Esophagus squamous epithelium (tissue), 5 donors: ENCODE measurements at places on chromosomes 3 and 15.

DNA sequence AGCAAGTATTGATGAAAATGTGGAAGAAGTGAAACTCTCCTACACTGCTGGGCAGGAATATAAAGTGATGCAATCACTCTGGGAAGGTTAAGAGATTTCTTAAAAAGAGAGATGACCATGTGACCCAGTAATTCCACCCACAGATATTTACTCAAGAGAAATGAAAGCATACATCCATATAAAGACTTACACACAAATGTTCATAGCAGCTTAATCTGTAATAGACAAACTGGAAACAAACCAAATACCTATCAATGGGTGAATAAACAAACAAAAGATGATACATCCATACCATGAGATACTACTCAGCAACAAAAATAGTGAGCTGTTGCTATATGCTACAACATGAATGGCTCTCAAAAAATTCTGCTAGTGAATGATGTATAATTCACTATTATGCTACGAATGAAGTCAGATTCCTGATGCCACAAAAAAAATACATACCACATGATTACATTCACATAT lies 463.3 kb downstream of the MAGI1 start:
- no peak for DNase-seq

DNA sequence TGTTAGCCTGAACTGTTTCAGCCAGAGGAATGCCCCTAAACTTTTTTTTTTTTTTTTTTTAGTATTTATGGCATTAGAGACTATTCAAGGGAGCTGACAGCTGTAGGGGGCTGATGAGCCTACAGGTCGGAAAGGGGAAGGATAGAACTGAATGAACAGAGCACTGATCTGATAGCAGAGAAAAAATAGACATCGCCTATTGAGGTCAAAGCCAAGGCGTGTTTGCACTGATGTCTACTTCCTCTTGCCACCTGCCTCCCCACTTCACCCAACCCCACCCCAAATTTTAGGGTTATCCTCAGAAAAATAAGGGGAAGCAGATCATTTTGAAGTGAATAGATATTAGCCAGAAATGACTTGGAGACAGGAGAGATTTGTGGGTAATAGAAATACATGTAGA lies 3.0 kb upstream of the ZMAT3 start:
- DNase-seq: no peak

GRCh38 chr3:59990915-59991314 lies 941.1 kb upstream of the CFAP20DC start:
- DNase-seq: no peak

DNA sequence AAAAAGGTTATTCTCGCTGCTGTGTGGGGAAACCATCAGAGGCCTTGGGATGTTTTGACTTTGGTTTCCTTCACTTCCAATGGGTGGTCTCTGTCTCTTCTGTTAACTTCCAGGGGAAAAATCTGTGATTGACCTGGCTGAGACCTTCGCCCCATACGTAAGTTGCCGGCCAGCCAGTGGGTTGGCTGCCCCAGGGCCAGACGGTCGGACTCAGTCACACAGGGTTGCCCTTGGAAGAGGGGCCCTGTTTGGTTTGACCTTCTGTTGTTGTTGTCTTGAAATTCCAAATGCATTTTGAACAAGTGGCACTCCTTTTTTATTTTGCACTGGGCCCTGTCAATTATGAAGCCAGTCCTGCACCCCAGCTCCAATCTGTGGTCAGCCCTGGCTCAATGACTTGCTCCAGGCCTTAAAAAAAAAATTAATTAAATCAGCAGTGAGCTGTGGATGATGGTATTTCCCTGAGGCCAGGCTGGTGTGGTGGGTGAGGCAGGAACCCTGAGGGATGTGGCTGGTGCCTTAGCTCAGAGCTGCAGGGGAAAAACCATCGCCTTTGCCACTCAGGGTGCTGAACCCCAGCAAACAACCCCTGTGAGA lies 4.5 kb downstream of the FAM107A start:
- no peak for DNase-seq

DNA sequence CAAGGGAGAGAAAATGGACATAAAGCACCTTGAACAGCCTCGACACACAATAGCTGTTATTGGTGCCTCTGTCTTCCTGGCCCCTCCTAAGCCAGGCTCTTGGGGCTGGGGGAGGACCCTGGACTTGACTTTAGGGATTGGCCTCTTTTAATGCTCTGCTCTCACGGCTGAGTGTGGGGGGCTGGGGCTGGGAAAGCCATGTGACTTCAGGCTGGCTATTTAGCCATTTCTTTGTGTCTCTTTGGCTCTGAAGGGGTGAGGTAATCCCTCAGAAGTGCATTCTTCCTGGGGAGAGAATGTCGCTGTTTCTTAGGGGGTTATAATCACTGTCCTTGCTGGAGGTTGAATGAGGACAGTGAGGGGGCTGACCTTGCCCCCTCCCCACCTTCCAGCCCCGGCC lies 26.2 kb downstream of the MAGEF1 start:
- no peak for DNase-seq

DNA sequence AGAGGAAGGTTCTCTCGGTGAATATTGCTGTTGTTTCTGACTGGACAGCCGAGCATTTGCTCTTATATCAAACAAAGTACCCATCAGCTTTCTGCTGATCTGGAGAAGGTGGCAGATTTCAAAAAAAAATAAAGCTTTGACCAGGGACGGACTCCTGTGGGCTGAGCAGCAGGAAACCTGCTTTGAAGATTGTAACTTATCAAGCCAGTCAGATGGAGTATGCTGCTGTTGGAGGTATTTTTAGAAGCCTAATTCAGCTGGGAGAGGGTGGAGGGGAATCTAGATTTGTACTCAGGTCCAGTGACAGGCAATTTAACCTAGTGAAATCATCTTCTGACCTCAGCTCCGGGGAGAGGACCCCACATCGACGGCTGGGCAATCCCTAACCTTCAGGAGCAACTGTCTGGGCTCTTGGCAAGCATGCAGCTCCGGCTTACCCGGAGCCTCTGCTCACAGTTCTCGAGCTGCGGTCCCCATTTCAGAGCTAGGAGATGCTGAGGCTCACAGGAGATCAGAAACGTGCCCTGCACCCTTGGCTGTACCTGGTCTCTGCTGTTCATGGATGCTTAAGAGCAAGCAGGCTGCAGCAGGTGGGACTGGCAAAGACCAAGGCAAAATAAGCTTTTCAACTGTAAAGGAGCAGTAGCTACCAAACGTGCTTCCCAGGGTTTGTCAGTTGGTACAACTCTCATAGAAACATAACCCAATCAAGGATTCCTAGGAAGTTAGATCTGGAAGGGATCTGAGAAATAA lies 89.3 kb upstream of the ST8SIA2 start:
- no peak for DNase-seq

DNA sequence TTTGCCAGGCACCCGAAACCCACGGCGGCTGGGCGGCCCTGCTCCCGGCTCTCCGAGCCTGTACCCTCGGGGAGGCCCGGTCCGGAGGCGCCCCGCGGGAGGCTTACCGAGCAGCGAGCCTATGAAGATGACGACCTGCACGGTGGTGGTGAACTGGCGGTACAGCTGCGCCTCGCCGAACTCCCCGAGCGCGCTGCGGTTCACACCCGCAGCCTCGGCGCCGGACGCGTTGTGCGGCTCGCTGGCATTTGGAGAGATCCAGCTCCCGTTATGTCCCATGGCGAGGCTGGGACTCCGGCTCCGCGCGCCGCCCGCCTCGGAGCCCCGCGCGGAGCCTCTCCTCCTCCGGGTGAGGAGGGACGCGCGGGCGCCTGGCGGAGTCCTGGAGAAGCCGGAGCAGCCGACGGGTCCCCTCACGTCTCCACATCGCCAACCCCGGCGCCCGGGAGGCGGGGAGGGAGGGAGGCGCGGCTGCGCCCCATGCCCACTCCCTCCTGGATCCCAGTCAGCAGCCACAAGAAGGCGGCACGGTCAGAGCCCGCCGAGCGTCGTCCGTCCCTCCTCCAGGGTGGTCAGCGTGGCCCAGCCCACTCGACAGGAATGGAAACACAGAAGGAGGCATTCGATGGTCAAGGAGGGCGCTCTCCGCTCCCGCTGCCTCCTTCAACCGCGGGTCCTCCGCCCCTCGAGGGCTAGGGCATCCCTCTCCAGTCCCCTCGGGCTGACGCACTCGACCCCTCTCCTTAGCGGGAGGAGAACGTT lies at the start of gene GPR176:
Gene GPR176, minus strand, starts transcription at position 519 of the 762 bp plus-strand sequence. Its CDS starts 240 bp downstream, at position 279.
- DNase-seq: no peak

DNA sequence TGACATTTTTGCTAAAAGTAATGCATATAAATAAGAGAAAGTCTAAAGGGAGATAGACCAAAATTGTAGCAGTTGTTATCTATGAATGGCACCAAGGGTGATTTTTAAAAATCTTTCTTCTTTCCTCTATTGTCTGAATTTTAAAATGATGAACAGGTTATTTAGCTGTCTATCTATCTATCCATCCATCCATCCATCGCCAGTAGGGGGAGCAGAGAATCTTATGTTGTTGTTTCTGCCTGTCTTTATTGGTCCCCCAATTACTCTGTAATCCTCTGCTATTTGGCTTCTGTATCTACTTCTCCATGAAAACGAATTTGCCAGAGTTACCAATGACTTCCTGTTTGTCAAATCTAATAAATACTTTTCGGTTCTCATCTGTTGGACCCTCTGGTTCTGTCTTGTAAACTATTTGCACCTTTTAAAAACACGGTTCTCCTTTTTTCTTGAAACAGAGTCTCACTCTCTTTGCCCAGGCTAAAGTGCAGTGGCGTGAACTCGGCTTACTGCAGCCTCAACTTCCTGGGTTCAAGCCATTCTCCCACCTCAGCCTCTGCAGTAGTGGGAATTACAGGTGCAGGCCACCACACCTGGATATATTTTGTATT lies 86.0 kb downstream of the ECT2 start:
- no peak for DNase-seq

DNA sequence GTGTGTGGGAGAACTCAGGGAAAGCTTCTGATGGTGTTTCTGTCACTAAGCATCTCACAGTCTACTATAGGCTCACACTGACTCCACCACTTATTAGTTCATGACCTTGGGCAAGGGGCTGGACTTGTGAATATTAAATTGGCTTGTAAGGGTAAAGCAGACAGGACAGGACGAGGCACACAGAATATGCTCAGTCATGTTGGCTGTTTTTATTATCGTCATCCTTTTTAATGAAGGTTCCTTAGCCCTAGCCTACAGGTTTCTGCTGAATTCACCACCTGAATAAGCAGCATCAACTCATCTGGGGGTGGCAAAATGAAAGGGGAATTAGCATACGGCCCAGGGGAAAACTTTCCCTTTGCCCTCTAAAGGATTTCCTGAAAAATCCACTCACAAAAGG lies 39.6 kb upstream of the LIPC start:
- DNase-seq: no peak

DNA sequence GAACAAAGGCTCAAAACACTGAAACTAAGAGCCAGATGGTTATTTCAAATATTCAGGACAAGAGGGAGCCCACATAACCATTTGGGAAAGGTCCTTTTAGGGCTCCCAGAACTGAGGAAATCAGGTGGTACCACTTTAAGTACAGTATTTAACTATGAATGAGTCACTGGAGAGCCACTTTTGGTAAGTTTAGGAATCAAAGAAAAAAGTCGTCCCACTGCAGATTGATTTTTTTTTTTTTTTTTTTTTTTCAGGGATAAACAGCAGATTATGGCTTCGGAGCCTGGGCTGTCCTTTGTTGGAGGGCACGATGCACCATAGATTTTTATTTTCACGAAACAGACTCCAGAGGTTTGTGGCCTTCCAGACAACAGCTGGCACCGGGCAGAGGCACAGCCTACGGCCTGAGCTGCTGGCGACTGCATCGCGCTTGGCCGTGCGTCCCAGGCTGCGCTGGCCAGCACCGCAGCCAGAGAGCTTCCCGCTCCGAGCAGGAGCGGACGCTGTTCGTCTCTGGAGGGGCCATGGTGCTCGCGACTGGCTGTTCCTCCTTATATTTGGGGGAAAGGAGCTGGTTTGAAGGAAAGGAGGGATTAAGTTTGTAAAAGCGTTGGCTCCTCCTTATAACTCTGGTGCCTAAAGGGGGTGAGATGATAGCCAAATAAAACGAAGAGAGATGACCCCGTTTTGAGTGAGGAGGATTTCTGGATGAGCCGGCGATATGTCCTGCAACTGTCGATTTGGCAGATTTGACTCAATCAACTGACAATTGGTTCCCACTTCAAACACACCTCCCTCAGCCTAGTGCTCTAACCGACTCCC lies 152.9 kb upstream of the GOLIM4 start:
- no peak for DNase-seq

GRCh38 chr3:35724106-35724505 lies 84.8 kb downstream of the ARPP21 start:
- no peak for DNase-seq

- DNase-seq: no peak
These were observed 2.9 kb downstream of the NEDD4 start for GRCh38 chr15:55990516-55990915.

DNA sequence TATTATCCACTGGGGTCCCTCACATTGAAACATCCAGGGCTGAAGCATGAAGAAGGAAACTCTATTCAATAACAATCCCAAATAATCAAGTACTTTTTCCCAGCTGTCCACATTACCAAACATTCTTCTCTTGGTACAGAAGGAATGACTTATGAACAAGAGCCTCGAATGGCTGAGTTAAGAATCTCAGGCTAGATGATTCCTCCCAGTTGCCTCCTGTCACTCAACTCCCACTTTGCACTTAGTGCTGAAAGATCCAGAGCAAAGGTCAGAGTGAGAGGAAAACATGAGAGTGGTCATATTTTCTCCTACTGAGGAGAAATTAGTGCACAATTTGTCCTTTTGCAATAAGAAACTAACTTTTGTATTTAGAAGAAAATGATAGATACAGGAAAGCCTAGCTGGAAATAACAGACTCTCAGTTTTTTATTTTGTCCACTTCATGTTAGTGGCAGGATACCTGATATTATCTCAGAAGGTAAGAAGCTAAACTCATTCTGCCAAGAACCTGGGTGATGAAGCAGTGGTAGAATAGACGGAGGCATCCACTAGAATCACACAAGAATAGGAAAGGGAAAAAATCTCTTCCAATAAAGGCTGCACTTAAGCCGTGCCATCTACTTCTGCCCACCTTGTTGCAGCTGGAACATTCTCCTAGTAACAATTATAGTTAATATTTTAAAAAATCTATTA lies 46.2 kb downstream of the GADL1 start:
- no peak for DNase-seq

GRCh38 chr3:121431726-121432517 lies 113.9 kb downstream of the POLQ start:
- DNase-seq: no peak

DNA sequence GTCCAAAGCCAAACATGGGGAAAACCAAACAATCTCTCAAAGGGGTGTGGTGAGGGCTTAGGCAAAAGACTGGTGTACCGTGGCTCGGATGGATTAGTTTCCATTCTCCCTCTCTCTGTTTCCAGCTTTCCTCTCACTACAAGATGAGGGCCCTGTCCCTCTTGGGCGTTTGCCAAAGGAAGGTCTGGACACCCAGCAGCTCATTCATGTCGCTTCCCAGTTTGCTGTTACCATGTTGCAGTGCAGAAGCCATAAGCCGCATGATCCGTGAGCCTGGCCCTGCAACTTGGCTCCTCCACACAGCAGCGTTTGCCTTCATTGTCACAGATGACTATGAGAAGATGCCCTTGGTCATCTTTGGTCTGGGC lies 92.2 kb downstream of the APBA2 start:
- DNase-seq: no peak

GRCh38 chr15:83318861-83319415 lies 34.5 kb upstream of the BNC1 start:
- no peak for DNase-seq

GRCh38 chr15:64897345-64897985 lies 14.2 kb upstream of the ANKDD1A start:
- no peak for DNase-seq
